GM23248 (cell line): ENCODE measurements at places on chromosomes 12 and 14. TPM values are rescaled to one million over a fixed set of nuclear protein-coding genes. Genes with fewer than 3 reads are reported as not detected.

The SLC35F4 gene
- not detected in 2 replicates for total RNA-seq

The AHNAK2 gene
- total RNA-seq = 58.0 and 64.9 TPM in 2 replicates

The CHGA gene
- total RNA-seq = not detected in 2 replicates

The KRT4 gene
- 0.22 TPM in 1 of 2 replicates, not detected in the other for total RNA-seq

- no peak for DNase-seq
- H3K27ac ChIP-seq = peak overlapping the region; percentile 66
- no peak overlapping the region for H3K4me3 ChIP-seq
- no peaks in the 10 kb centered on the region for H3K36me3 ChIP-seq
These were observed 17.7 kb downstream of the PLEKHG3 start for GRCh38 chr14:64721899-64722298.

DNA sequence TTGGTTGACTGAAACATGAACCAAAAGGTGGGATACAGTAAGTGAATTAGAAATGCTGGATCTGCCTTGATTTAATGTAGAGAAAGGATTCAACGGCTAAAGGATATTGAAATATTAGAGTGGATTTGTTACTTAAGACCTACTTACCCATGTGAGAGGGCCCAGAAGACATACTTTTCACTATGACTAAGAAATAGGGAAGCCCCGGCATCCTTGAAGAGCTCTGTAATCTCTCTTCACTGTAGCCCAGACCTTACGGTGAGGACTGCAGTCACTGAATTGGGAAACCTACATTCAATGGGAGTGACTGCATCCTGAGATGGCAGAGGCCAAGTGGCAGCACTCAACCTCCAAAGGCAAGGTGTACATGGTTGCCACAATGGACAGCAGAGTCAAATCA lies 52.5 kb downstream of the KANSL2 start:
- H3K36me3 ChIP-seq = no peaks in the 10 kb centered on the region
- H3K4me3 ChIP-seq = no peak overlapping the region
- no peak overlapping the region for H3K27ac ChIP-seq
- peak; percentile 9 for DNase-seq
- H3K27me3 ChIP-seq = no peaks in the 10 kb centered on the region

- peaks cover 22% of the 10 kb centered on the region for H3K4me1 ChIP-seq
- no peak overlapping the region for H3K4me3 ChIP-seq
These were observed 33.3 kb downstream of the TULP3 start for GRCh38 chr12:2924019-2924418.

DNA sequence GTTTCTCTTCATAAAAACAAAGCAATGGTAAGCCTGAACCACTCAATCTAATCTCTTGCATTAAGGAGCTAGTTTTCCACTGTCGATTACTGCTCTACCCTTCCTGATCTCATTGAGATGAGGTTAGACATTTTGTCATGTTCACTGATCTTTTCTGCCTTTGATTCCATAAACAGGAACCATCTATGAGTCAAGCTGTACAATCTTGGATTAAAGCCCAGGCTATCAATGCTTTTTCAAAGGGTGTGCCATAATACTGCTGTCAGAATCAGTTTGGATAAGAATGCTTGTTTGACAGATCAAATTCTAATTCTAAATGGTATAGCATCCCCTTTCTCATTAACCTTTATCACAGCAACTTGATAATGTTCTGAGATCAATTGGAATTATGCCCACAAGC lies 16.1 kb downstream of the GRIP1 start:
- no peaks in the 10 kb centered on the region for H3K4me1 ChIP-seq
- H3K27me3 ChIP-seq = peaks cover 16% of the 10 kb centered on the region
- no peak overlapping the region for H3K27ac ChIP-seq
- DNase-seq = peak; percentile 36
- H3K36me3 ChIP-seq = no peaks in the 10 kb centered on the region

DNA sequence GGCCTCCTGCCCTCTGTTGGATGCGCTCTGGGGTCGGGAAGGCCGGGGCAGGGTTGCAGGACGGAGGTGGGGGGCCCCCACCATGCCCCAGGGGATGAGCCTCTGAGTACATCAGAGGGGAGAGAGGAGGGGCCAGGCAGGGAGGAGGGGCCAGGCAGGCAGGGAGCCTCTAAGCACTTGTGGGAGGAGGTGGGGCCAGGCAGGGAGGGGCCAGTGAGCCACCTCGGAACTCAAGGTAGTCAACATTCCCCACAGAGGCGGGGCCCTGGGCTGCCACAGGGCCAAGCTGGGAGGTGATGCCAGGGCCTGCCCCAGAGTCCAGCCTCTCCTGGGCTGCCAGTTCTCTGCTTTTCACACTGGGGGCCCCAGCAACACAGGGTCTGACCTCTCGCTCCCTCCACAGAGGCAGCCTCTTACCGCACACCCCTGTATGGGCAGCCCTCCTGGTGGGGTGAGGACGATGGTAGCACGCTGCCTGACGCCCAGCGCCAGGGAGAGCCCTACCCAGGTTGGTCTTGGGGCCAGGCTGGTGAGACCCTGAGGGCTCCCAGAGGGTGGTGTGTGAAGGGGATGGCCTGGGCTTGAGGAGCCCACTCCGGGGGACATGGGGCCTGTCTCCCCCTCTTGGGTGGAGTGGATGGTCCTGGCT lies 17.4 kb downstream of the CEP170B start:
- DNase-seq = no peak
- H3K27me3 ChIP-seq = no peaks in the 10 kb centered on the region
- no peak overlapping the region for H3K4me3 ChIP-seq
- no peaks in the 10 kb centered on the region for H3K36me3 ChIP-seq
- no peak overlapping the region for H3K27ac ChIP-seq

GRCh38 chr12:1890119-1890703 lies 28.2 kb downstream of the CACNA2D4 start:
- H3K27me3 ChIP-seq = peaks cover 28% of the 10 kb centered on the region
- H3K36me3 ChIP-seq = no peaks in the 10 kb centered on the region
- H3K4me1 ChIP-seq = no peaks in the 10 kb centered on the region
- DNase-seq = no peak
- H3K27ac ChIP-seq = no peak overlapping the region

DNA sequence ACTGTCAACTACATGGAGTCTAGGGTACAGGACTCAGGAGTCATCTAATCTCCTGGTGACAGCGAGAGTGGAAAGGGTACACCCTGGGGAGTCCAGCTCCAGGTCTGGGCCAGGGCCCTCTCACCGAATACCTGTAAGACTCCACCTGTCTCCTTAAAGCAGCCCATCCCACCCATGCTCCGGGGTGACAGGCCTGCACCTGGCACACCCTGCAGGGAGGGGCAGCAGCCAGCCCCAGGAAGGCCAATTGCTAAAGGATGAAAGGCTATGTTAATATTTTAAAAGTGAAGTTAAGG lies 45.5 kb downstream of the STX2 start:
- no peak overlapping the region for H3K4me3 ChIP-seq
- no peak overlapping the region for H3K27ac ChIP-seq
- H3K36me3 ChIP-seq = peaks cover 46% of the 10 kb centered on the region
- H3K27me3 ChIP-seq = no peaks in the 10 kb centered on the region
- no peak for DNase-seq

GRCh38 chr12:111457071-111457470 lies 51.3 kb downstream of the SH2B3 start:
- H3K4me1 ChIP-seq = peaks cover 23% of the 10 kb centered on the region
- H3K27ac ChIP-seq = no peak overlapping the region
- no peak for DNase-seq
- H3K27me3 ChIP-seq = no peaks in the 10 kb centered on the region
- H3K36me3 ChIP-seq = peaks cover 52% of the 10 kb centered on the region

DNA sequence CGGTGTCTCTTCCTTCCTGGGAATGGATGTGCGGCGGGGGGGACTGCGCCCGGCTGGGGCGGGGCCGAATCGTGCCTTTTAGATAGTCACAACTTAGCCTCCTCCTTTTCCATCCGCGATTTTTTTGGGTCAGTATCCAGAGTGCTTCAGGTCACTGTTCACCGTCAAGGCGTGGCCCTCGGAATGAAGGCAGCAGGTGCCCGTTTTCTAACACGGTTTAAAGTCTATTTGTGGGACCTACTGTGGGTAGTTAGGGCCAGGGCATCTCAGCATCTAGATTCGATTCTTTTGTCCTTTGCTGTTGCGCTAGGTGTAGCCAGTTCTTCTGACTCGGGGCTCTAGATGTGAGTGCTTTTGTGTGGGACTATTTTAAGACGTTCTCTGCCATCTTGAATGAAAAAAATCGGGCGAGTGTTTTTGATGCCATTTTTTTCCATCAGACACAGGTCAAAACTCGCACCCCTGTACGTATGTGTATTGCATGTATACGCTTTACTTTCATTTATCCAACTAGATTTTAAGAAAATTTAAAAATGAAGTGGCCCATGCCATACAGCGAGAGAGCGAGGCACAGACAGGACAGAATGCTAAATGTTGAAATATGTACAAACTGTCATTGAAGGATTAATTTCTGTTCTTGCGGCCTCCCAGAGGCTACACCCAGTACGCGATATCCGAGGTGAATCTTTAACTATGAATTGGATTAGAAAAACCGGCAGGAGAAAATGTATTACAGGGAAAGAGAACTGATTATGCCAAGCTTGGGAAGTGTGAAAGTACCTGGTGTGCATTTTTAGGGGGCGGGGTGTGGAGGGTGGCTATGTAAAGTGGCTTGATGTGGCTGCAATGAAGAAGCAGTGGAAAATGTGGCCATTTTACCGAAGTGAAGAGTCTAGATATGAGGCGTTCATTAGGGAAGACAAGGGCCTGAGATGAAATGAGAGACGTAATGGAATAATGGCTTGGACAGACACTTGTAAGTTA lies 835 bp downstream of the VEZT start:
- peaks cover 20% of the 10 kb centered on the region for H3K4me1 ChIP-seq
- H3K27ac ChIP-seq = peak overlapping the region; percentile 83
- peak; percentile 86 for DNase-seq

GRCh38 chr12:82608706-82609105 lies 78.0 kb upstream of the TMTC2 start:
- H3K4me1 ChIP-seq = peaks cover 10% of the 10 kb centered on the region; the same call in 1 of the 2 replicates
- DNase-seq = peak; percentile 54
- no peak overlapping the region for H3K27ac ChIP-seq

DNA sequence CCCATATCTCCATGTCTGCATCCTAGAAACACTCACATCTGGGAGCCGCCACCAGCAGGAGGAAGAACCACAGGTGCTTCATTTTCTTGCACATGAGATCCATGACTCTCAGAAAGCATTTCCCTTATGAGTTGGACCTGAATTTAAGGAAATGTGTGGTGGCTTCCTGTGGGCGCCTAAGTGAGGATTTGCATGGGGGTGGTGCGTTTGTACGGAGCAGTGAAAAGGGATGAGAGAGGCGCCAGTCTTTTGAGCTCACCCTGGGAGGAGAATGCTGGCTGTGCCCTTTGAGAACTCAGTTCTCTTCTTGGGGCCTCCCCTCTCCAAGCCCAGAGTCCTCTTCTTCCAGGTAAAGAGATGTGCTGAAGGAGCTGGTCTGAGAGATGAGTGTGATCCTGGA lies 895.7 kb downstream of the TMEM121 start:
- no peak overlapping the region for H3K4me3 ChIP-seq
- DNase-seq = no peak
- no peaks in the 10 kb centered on the region for H3K36me3 ChIP-seq

DNA sequence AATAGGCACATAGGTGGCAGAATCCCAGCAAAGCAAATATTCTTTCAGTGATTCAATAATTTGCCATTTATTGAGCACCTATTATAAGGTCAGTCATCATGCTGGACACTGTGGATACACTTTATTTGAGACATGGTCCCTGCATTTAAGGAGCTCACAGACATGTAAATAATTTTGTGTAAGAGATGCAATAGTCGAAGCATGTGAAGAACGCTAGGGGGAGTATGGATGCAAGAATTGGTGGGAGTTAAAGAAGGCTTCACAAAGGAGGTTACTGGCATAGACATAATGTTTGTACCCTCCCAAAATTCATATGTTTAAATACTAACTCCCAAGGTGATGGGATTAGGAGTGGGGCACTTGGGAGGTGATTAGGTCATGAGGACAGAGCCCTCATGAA lies 260.6 kb upstream of the GARIN6 start:
- no peak overlapping the region for H3K4me3 ChIP-seq
- no peaks in the 10 kb centered on the region for H3K27me3 ChIP-seq
- H3K4me1 ChIP-seq = no peaks in the 10 kb centered on the region
- H3K36me3 ChIP-seq = no peaks in the 10 kb centered on the region

GRCh38 chr14:100721568-100721967 lies 5.1 kb upstream of the DLK1 start:
- H3K27ac ChIP-seq = no peak overlapping the region
- no peak for DNase-seq
- no peaks in the 10 kb centered on the region for H3K4me1 ChIP-seq
- H3K36me3 ChIP-seq = no peaks in the 10 kb centered on the region
- no peak overlapping the region for H3K4me3 ChIP-seq

GRCh38 chr12:79083181-79083580 lies 218.6 kb downstream of the SYT1 start:
- no peak for DNase-seq
- H3K27me3 ChIP-seq = no peaks in the 10 kb centered on the region
- no peaks in the 10 kb centered on the region for H3K4me1 ChIP-seq
- no peaks in the 10 kb centered on the region for H3K36me3 ChIP-seq

- no peaks in the 10 kb centered on the region for H3K27me3 ChIP-seq
- H3K36me3 ChIP-seq = no peaks in the 10 kb centered on the region
- no peak overlapping the region for H3K27ac ChIP-seq
- no peak overlapping the region for H3K4me3 ChIP-seq
- peak; percentile 15 for DNase-seq
These were observed 37.7 kb downstream of the RASAL1 start for GRCh38 chr12:113097716-113098440.

- peaks cover 4% of the 10 kb centered on the region; the same call in 1 of the 2 replicates for H3K36me3 ChIP-seq
- H3K4me1 ChIP-seq = peaks cover 2% of the 10 kb centered on the region
- no peak for DNase-seq
These were observed 6.7 kb upstream of the DNAAF2 start for GRCh38 chr14:49641697-49642129.

GRCh38 chr12:69570000-69570516 lies 15.2 kb upstream of the CCT2 start:
- peaks cover 43% of the 10 kb centered on the region for H3K36me3 ChIP-seq
- H3K27me3 ChIP-seq = no peaks in the 10 kb centered on the region
- H3K27ac ChIP-seq = peak overlapping the region; percentile 35
- peaks cover 24% of the 10 kb centered on the region for H3K4me1 ChIP-seq

- H3K27me3 ChIP-seq = no peaks in the 10 kb centered on the region
- DNase-seq = no peak
- no peak overlapping the region for H3K27ac ChIP-seq
- H3K4me3 ChIP-seq = no peak overlapping the region
- H3K4me1 ChIP-seq = no peaks in the 10 kb centered on the region
- no peaks in the 10 kb centered on the region for H3K36me3 ChIP-seq
These were observed 154.5 kb upstream of the FOXN3 start for GRCh38 chr14:89571491-89571890.

DNA sequence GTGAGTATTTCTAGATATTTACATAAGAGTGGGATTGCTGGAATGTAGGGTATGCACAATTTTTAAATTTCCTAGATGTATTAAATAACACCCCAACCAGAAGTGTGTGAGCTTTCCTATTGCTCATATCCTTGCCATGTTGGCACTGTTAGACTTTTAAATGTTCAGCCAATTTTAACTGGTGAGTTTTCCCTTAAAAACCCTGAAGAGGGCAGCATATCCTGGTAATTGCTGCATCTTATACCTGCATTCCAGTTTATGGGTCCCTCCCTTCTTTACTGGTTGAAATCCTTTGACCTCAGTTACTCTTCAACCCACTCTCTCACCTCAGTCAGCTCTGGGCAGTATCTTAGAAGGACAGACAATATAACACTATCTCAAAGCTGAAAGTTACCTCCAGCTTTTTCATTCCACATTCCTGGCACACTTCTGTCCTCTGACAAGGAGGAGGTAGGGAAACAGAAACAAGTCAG lies 270.6 kb downstream of the PAWR start:
- peaks cover 67% of the 10 kb centered on the region for H3K4me1 ChIP-seq
- H3K27me3 ChIP-seq = no peaks in the 10 kb centered on the region
- peak overlapping the region; percentile 92 for H3K27ac ChIP-seq
- H3K4me3 ChIP-seq = no peak overlapping the region
- DNase-seq = peak; percentile 94
- no peaks in the 10 kb centered on the region for H3K36me3 ChIP-seq

GRCh38 chr12:78096909-78097597 lies 266.4 kb downstream of the NAV3 start:
- H3K27ac ChIP-seq = 0 out of 2 replicates have a peak overlapping the region, but pooled peaks have one; percentile 3
- no peak overlapping the region for H3K4me3 ChIP-seq
- DNase-seq = peak; percentile 60
- 0 out of 2 replicates have a peak, but pooled peaks cover 9% of the 10 kb centered on the region for H3K36me3 ChIP-seq
- no peaks in the 10 kb centered on the region for H3K27me3 ChIP-seq
